ENCODE measurements at places on chromosomes 2 and 18.

DNA sequence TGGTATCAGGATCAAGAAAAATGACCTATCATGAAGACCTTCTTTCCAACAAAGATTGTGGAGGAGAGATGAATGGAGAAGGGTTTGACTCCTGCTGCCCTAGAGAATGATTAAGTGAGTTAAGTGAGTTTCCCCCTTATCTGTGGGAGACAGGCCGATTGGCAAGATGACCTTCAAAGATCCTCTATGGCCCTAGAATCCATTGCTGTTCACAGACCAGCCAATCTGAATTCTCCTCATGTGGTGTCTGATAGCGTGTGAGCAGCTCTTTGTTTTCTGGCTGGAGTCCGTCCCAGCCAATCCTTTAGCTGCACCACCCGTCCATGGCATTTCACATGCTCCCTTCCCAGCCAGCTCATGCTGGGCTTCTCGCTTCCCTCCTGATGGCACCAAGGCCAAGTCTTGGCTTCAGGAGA lies 79.4 kb downstream of the MARCHF4 start:
- DNase-seq = no peak

GRCh38 chr2:63856303-63856603 lies 14.6 kb downstream of the UGP2 start:
- DNase-seq = no peak

- DNase-seq = no peak
These were observed 783.6 kb upstream of the ZEB2 start for GRCh38 chr2:145303536-145303935.

DNA sequence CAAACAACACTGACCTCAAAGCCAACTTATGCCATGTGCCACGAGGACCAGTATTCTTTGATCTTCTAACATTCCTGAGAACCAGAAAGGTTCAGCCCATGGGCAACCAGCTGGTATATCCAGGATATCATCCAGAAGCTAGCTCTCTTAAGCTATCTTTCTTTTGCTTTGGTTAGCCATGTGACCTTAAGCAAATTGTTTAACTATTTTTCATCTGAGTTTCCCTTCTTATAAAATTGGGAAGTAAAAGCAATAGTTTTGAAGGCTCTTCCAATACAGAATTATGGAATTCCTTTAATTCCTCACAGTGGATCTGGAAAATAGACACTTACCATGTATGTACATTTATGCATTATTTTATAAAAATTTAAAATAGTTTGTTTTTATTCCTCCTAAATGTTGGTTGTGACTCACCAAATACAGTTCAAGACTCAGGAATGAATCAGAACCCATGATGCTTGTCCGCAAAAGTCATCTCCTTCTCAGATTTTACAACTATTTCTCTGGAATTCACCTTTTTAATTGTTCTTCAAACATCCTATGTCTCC lies 435.7 kb downstream of the ZEB2 start:
- no peak for DNase-seq

- no peak for DNase-seq
These were observed 19.6 kb upstream of the CABLES1 start for GRCh38 chr18:23115683-23116096.

GRCh38 chr18:48785091-48785614 lies 165.6 kb downstream of the SMAD7 start:
- DNase-seq = no peak

- DNase-seq = peak; percentile 54
These were observed 102.6 kb upstream of the HS6ST1 start for GRCh38 chr2:128421286-128421685.

GRCh38 chr2:8315531-8316165 lies 366.2 kb upstream of the ID2 start:
- DNase-seq = no peak

DNA sequence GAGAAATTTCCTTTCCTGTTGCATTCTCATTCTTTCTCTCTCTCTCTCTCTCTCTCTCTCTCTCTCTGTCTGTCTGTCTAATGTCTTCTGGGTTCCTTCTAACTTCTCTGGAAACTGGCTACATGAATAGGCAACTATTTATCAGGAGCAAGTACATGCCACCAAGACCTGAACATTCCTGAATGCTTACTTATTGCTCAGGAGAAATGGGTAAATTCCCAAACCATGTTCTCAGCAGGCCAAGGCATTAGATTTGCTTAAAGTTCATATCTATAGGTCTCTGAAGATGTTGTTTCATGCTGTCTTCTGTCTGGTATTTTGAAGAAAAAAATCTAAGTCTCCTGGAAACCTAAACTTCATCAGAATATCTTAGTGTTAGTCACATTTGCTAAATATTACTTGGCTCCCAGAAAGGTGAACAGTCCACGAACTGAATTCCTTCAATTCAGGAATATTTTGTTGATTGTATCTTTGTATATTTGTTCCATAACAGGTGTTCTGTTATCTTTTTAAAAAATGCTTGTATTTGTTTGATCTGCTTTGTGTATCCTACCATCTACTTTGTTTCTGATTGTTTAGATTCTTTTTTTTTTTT lies 77.2 kb upstream of the FIGN start:
- no peak for DNase-seq

DNA sequence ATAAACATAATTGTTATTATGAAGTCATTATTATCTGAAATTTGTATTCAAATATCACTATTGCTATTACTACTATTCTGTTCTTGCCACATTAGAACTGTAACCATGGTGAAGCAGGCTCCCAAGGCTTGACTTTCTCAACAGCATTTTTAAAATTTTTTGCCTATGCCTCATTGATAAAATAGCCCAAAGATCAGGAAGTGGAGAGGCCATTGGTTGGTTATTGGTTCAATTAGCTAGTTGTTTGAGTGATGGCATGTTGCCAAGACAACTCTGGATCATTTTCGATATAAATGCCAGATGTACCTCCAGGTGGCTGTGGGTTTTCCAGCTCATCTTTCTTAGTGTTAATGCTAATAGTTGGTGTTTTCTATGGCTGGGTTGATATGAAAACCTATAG lies 513.5 kb downstream of the TRIB2 start:
- no peak for DNase-seq

DNA sequence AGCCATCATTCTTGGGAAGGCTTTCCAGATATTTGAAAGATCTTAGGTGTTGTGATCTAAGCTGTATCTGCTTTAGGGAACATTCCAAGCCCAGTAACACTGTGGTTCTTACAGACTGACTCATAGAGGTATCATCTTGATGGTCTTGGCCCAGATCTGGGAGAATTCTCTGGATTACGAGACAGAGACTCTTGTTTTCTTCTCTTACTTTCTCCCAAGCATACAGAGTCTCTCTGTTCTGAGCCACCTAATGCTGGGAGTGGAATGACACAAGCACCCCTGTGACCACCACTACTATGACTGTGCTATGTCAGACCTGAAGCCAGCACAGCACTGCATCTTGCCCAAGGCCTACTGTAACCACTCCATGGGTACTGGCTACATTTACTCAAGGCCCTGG lies 81.0 kb upstream of the EPAS1 start:
- DNase-seq = no peak

DNA sequence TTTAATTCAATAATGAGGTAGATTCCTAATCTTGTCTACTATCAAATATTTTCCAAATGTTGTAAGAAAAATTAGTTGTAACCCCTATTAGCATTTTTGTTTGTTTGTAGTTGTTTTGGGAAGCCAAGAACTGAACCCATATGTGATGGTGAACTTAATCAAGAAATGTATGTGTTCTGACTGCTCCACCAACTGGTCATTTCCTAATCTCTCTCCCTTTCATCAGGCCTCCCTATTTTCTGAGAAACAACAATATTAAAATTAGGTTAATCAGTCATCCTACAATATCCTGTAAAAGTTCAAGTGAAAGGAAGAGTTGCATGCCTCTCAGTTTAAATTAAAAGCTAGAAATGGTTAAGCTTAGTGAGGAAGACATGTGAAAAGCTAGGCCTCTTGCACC lies 504.0 kb downstream of the EPHA4 start:
- DNase-seq = no peak

GRCh38 chr2:34734042-34734441 lies 1134.9 kb upstream of the FAM98A start:
- DNase-seq = no peak

DNA sequence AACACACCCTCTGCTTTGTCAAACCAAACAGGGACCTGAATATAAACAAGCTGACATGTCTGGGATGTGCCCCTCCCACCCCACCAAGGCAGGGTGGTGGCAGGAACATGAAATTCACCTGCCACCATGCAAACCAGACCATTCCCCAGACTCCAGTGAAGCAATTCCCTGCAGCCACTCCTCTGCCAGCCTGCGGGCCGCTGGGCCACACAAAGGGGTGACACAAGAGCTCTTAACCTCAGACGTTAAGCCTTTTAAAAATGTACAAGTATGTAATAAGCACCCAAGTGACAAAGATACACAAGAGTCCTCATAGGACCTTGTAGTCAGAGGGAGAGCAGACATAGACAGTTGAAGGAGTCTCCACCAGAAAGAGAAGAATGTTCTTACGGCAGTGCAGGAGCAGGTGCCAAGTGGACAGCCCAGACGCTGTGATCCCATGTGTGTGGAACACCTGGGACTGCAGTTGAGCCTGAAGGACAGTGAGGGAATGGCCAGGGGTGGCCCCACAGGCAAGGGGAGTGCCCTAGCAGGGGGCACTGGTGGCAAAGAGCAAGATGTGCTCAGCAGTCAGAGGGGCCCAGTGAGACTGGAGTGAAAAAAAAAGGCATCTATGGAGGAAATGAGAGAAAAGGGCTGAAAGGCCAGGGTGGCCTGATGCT lies 36.9 kb downstream of the CRACDL start:
- DNase-seq = no peak

DNA sequence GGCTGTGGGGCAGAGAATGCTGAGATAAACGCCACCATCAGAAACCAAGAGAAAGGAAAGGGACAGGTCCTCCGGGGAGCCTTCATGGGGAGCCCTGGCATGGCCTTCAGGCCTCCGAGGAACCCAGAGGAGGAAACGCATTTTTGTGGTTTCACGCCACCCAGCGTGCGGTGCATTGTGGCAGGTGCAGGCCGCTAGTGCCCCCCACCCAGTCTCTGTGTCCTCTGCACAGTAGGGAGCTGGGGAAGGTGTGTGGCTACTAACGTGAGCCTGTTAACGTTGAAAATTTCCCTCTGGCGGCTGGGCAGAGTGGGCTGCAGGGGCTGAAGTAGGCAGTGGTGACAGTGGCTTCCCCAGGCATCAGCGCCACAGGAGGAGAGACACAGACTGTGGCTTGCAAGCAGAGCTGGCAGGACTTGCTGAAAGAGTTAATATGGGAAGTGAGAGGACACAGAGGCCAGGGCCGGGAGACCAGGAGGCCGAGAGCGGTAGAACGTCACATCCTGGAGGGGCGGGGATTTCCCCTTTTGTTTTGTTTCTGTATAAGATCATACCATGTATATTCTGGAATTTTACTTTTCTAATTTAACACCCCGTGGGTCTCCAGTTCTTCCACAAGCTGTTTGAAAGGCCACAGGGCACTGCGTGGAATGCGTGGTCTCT lies 166.9 kb downstream of the GBX2 start:
- DNase-seq = no peak

- DNase-seq = no peak
These were observed 160.8 kb upstream of the KYNU start for GRCh38 chr2:142716463-142717242.

GRCh38 chr2:112821682-112822081 lies 14.9 kb downstream of the IL1B start:
- no peak for DNase-seq

GRCh38 chr2:11347403-11347959 lies 3.0 kb upstream of the ROCK2 start:
- DNase-seq = no peak

DNA sequence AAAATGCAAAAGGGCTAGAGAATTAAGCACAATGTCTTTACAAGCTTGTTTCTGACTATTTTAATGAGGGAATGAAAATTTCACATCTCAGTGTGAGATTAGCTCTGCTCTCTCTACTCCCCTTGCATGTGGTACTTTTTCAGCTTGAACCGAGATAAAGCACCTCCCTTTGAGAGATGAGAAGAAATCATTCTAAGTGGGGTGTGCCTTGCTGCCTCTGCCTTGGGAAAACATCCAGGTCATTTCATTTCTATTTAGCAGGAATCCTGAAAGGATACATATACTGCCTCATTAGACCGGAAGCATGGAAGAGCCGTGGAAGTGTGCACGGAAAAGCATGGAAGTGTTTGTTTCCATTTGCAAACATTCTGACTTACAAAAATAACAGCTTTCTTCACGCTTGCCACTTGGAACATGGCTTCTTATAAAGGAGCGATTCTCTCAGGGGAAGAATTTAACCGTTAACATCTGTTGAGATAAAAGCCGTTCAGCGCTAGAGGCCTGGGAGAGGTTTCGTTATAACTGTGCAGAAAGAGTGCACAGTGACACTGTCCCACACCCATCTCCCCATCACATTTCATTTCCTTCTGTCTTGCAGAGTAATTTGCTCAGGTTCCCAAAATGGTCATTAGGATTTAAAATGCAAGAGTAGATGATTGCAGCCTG lies 16.7 kb downstream of the NOSTRIN start:
- no peak for DNase-seq

DNA sequence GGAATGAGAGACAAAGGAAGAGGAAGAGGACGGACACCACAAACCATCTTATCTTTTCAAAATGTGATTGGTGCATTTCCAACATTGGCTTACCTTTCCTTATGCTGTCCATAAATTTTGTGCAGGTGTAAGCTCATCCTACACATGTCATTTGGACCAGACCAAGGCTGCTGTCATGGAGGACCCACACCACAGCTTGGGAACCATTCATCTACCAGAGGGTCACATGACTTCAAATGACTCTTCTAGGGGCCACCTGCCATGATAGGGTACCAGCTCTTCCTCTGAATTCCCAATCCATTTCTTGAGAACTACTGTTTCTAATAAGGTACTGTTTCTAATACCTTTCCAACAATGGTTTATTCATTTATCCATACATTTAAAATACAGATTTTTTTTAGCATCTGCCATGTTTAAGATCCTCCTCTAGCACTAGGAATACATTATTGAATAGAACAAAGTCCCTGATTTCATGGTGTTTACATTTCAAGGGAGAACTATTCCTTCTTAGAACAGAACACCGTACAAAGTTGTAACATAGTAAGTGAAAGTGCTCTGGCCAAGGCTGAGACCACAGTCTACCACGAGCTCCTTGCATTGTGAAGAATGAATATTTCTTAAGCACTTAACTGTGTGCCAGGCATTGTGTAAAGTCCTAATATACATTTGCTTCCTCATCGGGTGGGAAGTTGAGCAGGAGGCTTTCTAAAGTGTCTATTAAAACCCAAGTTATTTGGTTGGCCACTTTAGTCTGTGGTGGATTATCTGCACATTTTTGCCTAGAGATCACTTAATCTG lies 246.1 kb upstream of the FN1 start:
- no peak for DNase-seq
